T-helper 9 cell (primary cell): ENCODE measurements at places on chromosomes 7 and 10.

GRCh38 chr7:131945313-131945911 is 389.0 kb upstream of the PODXL start:
- no peak for DNase-seq

DNA sequence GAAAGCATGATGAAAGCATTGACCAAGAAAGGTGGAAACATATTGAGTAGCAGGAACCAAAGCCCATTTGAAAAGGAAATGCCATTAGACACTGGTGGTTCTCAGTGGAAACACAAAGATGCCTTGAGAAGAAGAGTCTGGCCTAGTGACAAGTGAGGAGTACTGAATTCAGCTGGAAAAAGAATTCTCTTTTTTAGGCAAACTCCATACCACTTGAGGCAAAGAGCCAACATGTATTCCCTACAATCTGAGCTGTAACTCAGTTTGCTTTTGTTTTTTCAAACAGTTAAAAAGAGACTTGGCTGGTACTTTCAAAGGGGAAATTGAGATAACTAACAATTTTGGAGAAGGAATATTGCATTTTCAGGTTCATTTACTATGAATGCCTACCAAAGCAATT is 624.0 kb downstream of the NRG3 start:
- DNase-seq = no peak

DNA sequence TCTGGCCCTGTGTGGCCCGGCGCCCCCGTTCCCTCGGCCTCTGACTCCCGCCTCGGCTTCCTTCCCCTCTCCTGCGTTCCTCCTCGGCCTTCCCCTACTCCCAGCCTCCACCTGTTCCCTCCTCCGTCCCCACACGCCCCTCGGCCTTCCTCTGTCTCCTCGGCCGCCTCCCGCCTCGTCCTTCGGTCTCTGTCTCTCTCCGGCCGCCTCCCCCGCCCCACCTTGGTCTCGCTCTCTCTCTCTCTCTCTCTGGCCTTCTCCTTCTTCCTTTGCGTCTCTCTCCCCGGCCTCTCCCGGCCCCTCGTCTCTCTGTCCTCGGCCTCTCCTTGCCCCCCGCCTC is 588 bp downstream of the GET4 start:
- DNase-seq = no peak

GRCh38 chr10:21519941-21520436 is 5.5 kb downstream of the SKIDA1 start:
- DNase-seq = no peak

DNA sequence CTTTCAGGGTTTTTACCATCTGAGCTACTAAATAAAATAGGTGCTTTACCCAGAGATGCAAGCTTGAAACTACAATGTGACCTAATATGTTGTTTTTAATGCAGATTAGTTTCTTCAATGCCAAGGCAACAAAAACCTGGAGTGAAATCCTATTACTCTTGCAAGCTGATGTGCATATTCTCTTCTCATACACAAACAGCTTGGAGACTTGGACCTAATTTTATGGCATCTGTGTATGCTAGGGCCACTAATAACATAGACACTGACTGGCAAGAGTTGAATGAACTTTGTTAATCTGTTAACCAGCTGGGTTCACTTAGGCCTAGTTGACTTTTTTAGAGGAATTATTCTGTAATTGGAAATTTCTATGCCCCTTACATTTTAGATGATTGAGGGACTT is 23.4 kb upstream of the SMIM30 start:
- no peak for DNase-seq

- DNase-seq = no peak
These were observed 430.9 kb downstream of the ACTR3B start for GRCh38 chr7:153190452-153190851.

- DNase-seq = no peak
These were observed 45.5 kb upstream of the ABLIM1 start for GRCh38 chr10:114703377-114704107.

GRCh38 chr7:99395616-99396327 is 12.6 kb downstream of the PDAP1 start:
- DNase-seq = no peak

DNA sequence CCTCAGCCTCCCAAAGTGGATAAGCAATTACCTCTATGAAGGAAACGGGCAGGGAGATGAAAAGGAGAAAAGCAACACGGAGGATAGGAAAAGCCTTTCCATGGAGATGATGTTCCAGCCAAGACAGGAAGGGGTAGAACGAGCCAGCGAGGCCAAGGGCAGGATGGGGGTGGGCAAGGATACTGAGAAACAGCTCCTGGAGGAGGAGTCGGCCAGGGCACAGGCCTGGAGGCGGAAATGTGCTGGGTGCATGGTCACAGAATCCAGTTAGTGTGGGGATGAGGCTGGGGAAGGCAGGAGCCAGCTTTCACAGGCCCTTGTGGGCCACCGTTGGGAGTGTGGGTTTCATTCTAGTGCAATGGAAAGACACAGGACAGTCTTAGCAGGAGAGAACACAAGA is 162.6 kb downstream of the JAZF1 start:
- DNase-seq = no peak

- no peak for DNase-seq
These were observed 41.2 kb upstream of the TNS3 start for GRCh38 chr7:47622946-47623640.

GRCh38 chr10:100793055-100793454 is 47.7 kb downstream of the PAX2 start:
- no peak for DNase-seq

- DNase-seq = no peak
These were observed 49.7 kb downstream of the CACNA2D1 start for GRCh38 chr7:82393840-82394220.

GRCh38 chr7:82598958-82599357 is 155.4 kb upstream of the CACNA2D1 start:
- DNase-seq = no peak

GRCh38 chr7:129949292-129950133 is 3.2 kb downstream of the UBE2H start:
- no peak for DNase-seq

- no peak for DNase-seq
These were observed 1.3 kb downstream of the CTTNBP2 start for GRCh38 chr7:117871778-117872538.

DNA sequence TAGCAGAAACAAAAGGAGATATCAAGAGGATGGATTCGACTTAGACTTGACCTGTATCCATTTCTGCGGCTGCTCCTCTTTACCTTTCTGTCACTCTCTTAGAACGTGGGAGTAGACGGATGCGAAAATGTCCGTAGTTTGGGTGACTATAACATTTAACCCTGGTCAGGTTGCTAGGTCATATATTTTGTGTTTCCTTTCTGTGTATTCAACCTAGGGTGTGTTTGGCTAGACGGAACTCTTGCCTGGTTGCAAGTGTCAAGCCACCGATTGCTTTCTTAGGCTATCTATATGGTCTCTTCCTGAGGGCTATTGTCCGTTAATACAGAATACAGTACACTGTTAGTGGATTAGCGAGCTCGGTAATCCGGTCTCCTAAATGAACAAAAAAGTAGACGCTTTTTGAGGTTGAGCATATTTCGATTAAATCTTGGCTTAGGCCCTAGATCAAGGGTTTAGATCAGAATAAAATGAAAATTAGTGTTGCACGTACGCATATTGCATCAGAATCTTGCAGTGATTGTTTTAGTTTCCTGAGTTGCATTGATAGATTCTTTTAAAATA is 1.2 kb downstream of the PTEN start:
- DNase-seq = no peak

DNA sequence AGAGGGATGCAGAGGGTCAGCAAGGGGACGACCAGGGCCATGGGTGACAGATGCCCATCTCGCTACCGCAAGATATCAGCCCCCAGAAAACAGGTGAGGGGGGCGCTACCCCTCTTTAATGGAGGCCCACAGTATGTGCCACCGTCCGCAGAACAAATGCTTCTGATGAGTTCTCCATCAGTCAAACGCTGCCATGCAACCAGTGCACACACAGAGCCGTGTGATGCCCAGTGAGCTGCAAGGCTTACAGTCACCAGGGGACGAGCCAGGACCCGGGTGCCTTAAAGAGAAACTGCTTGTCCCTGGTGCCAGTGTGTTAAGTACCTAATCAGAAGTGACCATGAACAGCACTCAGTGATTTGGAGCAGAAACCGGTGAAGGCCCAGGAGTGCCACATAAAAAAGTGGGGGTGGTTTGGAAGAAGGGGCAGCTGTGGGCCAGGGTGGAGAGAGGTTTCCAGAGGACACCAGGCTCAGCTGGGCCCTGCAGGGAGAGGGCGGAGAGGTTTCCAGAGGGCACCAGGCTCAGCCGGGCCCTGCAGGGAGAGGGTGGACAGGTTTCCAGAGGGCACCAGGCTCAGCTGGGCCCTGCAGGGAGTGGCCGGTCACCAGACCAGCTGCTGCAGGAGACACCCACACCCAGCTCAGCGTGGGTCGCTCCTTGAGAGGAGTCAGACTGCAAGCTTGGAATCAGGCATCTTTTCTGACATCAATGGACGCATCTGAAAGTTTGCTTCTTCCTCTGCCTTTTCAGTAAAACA is 50.9 kb downstream of the TCERG1L start:
- DNase-seq = no peak

GRCh38 chr10:86598151-86598550 is 56.2 kb upstream of the OPN4 start:
- no peak for DNase-seq

DNA sequence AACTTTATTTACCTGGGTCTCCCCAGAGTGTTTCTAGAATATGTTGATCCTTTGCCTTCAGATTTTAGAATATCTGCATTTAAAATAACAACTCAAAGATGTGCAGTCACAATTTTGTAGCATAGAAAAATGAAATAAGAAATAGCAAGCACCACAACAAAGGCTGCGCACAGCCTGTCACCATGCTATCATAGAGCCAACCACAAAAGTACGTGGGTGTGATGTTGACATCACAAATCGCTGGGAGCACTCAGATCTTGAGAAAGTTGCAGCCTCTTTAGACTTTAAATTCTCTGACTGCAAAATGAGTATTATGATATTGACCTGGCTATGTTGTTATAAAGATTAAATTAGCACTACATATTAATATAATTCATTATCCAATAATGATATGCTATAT is 177.9 kb downstream of the TNS3 start:
- no peak for DNase-seq

- DNase-seq = no peak
These were observed 244.4 kb downstream of the TNS3 start for GRCh38 chr7:47337531-47337930.

DNA sequence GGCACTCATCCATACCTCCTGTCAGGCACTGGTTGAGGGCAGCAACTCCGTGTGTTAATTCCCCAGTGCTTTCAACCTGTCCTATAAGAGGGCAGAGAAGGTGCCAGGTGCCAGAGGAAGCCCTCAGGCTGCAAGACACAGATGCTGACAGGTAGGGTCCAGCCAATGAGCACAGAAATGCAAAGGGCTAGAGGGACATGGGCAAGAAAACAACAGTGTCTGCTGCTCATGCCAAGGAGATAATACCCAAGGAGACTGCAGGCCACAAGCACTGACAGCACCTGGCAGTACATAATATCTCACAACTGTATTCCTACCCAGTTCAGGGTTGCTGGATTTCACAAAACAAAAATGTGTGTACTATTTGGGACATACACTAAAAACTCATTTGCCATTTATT is 38.4 kb upstream of the TM9SF3 start:
- no peak for DNase-seq

DNA sequence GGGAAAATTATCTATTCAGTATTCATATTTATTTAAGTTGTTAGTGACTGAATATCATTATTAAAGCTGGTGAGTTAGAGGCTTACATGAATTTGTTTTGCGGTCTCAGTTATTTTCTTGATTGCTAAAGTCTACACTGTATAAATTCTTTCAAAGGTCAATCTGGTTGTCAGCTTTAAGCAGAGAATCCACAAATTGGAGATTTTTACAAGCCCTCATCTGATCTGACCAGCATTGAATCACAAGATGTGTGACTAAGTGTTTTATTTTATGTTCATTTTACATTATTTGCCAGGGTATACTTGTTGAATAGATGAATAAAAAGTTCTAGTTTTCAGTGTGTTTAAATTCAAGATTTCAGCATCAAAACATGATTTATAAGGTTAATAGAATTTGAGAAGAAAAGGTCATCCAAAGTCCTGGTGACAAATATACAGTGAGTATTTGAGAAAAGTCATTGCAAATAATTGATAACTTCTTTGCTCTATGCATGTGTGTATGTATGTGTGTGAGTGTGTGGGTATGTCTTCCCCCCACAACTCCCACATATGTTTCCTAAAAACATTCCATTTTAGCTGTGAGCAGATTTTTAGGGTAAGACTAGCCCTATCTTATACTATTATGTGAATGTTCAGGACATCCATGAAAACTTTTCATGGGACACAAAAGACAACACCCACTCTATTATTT is 4.4 kb downstream of the SEMA3A start:
- no peak for DNase-seq

DNA sequence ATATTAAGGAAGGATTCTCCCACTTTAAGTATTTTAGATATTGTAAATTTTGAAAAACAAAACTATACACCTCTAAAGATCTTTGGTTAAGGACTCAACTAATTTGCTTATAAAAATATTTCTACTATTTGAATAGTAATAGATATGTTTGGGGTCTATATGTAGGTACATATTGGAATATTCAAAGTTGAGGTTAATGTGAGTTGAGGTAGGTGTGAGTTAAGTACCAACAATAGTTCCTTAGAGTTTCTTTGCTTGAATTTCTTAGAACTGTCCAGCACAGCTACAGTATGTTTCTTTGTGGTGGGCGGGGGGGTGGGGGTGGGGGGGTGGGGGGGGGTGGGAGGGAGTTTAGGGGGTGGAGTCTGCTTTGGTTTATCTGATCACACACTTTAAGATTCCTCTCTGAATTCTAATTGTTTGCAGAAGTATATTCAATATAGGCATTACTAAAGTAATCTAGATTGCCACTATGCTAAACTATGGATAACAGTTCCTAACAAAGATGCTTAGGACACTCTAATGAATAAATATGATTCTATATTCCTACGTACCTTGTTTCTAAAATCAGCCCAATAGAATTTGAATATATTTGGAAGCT is 2.1 kb downstream of the GRM3 start:
- DNase-seq = no peak

- no peak for DNase-seq
These were observed 12.6 kb upstream of the CNPY1 start for GRCh38 chr7:155558961-155559360.

DNA sequence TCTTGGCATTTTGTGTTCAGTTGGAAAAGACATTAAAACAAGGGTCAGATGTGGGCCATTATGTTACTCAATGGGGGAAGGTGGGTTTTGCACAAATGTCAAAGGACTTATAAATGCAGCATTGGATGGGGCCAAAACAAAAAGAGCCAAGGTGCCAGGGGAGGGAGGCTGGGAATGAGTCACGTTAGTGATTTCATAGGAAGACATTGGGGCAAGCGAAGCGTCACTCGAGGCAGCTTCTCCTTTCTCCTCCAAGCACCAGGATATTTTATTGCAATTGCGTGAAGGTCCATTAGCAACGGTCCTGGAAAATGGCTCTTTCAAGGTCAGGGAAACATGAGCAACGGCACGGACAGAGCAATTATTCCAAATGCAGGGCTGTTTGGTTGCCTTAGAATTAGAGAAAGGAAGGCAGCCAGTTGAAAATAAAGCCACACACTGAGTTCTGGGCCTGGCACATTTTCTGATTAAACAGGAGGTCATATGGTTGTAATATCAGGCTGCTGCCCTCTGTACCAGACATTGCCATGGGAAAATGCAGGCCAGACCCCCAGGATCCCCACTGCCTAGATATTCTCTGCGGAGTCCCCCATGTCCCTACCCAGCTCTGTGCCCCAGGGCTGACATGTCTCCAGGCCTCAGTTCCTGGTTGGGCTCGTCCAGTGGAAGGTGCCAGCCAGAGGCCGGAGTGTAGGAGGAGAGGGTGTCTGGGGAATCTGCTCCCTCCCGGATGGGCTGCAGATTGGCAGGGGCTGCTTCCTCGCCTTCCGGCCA is 63.3 kb upstream of the NANOS1 start:
- no peak for DNase-seq

GRCh38 chr7:98755138-98755898 is 114.5 kb downstream of the TMEM130 start:
- no peak for DNase-seq

- no peak for DNase-seq
These were observed 1071.1 kb downstream of the XPNPEP1 start for GRCh38 chr10:108852211-108852610.
